GM23248 (cell line): ENCODE measurements at places on chromosomes 16 and 17. TPM values are rescaled to one million over a fixed set of nuclear protein-coding genes. Genes with fewer than 3 reads are reported as not detected.
A peak's percentile ranks its signal among the peaks of the same experiment; 100 is the strongest.

CD79B gene
- total RNA-seq = not detected in 2 replicates

DNA sequence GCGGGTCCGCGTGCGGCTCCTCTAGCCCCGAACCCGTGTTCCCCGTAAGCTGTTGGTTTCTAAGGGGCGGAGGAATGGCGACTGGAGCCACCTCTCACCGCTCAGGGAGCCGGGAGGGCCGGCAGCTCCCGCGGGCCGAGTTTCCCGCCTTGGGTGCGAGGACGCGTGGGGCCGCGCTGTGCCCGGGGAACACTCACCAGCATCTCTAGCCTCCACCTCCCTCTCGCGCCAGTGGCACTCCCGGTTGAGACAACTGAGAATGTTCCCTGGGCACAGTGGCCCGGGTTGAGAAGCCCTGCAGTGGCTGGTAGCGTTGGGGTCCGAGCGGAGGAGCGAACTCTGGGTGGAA, 560 bp downstream of the TELO2 start:
- DNase-seq = peak; percentile 61

DNA sequence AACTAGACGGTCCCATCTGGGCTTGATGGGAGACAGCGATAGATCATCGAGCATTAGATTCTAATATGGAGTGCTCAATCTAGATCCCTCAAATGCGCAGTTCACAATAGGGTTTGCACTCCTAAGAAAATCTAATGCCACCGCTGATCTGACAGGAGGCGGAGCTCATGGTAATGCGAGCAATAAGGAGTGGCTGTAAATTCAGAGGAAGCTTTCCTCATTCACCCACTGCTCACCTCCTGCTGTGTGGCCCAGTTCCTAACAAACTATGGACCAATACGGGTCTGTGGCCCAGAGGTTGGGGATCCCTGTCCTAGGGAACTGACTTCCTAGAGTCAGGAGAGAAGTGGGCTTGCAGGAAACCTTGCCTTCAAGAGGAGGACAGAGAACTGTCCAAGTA, 25.2 kb upstream of the AMZ2 start:
- DNase-seq = no peak

- DNase-seq = no peak
Measured at GRCh38 chr17:61412860-61413660, 13.4 kb downstream of the TBX2 start.

DNA sequence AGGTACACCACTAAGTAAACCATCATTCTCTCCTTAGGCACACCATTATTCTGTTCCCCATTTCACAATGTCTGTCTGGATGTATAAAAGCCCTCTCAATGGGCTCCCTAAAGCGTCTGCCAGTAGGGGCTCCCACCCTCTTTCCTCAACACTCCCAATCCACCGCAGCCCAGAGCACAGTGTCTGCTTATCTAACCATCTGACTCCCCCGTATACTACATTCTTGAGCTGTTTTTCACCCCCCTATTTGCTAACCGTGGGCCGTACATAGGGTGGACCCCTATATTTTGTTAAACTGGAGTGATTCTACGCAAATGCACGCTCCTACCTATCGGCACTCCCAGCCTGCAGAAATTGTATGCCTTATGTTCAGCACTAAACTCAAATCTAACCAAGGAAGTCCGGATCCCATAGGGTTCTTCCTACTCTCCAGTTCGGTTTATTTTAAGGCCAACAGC, 685 bp upstream of the PSMD3 start:
- DNase-seq = peak; percentile 52

DNA sequence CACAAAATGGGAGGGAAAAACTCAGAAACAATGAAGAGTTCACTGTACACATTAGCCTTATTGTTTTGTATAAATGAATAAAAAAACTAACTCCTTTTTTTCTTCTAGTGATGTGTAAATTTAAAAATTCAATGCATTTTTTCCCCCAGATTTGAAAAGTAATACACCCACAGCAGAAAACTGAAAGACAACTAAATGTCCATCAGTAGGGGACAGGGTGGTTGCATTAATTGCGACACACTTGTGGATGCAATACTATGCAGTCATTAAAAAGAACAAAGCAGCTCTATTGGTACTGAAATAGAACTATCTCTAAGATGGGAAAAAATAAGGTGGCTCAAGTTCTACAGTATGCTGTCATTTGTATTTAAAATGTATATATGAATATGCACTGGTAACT, 13.7 kb upstream of the WIPI1 start:
- no peak for DNase-seq

GRCh38 chr17:33942414-33942813, 312.7 kb upstream of the CCL2 start:
- no peak for DNase-seq

DNA sequence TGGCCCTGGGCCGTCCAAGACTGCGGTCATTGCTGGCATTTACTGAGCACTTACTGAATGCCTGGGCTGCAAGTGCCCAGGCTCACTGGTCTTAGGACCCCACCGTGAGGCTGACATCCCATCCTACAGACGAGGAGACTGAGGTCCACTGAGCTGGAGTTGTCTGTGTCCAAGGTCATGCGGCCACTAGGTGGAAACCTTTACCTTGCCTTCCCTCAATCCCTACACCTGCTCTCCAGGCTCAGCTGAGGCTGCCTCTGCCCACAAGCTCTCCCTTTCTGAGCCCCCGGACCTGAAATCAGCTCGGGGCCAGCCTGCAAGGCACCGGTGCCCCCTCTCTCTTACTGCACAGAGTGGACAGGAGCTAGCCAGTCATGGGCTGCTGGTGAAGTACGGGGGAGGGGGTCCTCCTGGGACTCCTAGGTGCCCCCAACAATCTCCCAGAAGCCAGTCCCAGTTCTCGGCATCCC, 1.5 kb downstream of the CASKIN1 start:
- peak; percentile 51 for DNase-seq
